ENCODE measurements at places on chromosomes 5 and 9.

- DNase-seq: no peak
Measured at GRCh38 chr9:105392531-105392930, 55.3 kb upstream of the FSD1L start.

GRCh38 chr5:115626445-115626823, 598 bp upstream of the TMED7 start:
- no peak for DNase-seq

- no peak for DNase-seq
Measured at GRCh38 chr5:123174916-123175481, 86.0 kb downstream of the PRDM6 start.

DNA sequence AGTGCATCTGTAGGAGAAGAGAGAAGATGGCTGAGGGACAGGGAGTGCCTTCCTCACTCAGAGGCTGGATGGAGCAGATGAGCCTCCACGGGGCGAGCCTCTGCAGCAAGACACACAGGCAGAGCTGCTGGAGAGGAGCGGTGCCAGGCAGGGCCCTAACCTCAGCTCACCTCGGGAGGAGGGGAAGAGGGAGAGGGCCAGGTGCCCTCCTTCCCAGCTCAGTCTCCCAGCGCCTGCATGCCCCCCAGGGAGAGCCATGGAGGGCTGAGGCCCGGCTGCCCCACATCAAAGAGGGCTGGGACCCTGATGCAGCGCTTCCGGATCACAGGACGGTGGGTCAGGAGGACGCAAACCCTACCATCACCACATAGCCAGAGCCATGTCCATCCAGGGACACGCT, 13.6 kb upstream of the SPATA31E1 start:
- DNase-seq: no peak

DNA sequence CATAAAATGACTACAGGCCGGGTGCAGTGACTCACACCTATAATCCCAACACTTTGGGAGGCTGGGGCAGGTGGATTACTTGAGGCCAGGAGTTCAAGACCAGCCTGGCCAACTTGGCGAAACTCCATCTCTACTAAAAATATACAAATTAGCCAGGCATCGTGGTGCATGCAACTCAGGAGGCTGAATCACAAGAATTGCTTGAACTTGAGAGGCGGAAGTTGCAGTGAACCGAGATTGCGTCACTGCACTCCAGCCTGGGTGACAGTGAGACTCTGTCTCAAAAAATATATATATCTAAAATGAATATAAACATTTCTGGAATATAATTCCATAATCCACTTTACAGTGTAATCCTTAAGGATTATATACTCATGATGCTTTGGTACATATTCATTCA, 66.5 kb downstream of the TEX10 start:
- no peak for DNase-seq

GRCh38 chr5:58410441-58410840, 49.4 kb downstream of the PLK2 start:
- DNase-seq: no peak

DNA sequence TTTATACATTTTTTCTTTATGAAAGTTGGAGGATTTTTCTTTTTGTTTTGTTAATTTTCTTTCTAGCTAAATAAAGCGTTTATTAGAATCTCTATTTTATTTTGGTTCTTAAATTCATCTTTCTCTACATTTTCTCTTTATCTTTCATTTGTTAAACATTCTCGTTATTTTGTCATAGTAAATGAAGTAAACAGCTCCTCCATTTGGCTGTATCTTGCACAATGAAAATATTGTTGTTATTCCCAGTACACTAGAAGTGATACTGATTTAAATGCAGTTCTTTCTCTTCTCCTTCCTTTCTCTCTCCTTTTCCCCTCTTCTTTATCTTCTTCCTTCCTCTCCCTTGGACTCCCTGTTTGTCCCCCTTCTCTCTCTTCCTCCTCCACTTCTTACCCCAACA, 88.8 kb downstream of the FER start:
- DNase-seq: no peak

GRCh38 chr5:96975656-96976055, 39.8 kb downstream of the LNPEP start:
- DNase-seq: no peak

- DNase-seq: no peak
Measured at GRCh38 chr5:3715062-3715461, 119.4 kb downstream of the IRX1 start.

Data from putamen (tissue), 1 donor.